ENCODE measurements at places on chromosomes 7 and 10.

DNA sequence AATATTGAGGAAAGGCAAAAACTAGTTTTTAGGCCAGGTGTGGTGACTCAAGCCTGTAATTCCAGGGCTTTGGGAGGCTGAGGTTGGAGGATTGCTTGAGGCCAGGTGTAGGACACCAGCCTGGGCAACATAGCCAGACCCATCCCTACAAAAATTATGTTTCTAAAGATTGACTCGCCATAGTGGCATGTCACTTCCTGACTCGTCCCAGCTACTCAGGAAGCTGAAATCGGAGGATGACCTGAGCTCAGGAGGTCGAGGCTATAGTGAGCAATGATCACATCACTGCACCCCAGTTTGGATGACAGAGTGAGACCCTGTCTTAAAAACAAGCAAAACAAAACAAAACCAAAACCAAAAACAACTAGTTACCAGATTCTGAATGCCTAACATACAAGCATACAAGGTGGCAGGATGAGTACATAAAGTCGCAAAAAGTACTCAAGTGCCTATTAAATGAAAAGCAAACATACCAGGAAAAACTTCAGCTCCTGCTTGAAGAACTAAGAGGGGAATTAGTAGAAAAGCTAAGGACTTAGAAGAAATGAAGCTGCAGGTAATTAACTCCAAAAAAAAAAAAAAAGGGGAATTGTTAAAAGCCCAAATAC is 14.1 kb downstream of the ZNF398 start:
- no peak for DNase-seq

DNA sequence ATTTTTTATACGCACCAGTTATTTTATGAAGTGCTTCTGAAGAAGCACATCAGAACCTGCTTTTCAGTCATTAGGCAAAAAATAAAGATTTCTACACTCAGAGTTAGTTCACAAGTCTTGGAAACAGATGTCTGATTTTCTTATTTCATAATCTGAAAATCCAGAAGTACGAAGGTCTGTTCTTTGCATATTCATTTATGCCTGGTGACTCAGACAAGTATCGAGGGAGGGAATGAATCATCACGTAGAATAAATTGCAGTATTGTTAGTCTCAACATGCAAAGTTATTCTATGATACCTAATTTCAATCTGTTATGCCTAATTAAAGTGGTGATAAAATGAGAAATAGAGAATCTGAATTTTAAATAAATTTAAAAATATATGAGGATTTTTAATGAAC is 113.6 kb upstream of the SEM1 start:
- DNase-seq: no peak

DNA sequence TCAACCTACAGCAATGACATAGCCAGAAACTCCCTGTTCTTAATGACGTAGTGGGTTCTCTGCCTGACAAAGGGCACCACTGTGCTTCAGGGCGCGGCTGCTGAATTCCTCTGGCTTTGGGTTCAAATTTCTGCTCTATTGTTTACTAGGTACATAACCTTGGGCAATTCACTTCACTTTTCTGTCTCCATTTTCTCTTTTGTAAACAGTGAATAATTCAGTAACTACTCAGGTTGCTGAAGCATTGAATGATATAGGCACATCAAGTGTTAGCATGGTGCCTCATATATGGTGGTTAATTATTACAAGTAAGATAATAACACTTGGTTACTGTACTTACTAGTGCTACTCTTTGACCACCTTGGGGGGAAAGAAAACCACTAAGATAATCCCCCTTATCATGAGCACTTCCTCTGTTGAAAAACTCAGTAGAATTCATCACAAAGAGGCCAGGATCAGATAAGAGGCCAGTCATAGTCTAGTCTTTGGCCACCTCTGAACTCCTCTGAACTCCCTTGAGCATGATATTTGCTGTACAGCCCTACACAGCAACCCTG is 92.0 kb upstream of the AHR start:
- no peak for DNase-seq

DNA sequence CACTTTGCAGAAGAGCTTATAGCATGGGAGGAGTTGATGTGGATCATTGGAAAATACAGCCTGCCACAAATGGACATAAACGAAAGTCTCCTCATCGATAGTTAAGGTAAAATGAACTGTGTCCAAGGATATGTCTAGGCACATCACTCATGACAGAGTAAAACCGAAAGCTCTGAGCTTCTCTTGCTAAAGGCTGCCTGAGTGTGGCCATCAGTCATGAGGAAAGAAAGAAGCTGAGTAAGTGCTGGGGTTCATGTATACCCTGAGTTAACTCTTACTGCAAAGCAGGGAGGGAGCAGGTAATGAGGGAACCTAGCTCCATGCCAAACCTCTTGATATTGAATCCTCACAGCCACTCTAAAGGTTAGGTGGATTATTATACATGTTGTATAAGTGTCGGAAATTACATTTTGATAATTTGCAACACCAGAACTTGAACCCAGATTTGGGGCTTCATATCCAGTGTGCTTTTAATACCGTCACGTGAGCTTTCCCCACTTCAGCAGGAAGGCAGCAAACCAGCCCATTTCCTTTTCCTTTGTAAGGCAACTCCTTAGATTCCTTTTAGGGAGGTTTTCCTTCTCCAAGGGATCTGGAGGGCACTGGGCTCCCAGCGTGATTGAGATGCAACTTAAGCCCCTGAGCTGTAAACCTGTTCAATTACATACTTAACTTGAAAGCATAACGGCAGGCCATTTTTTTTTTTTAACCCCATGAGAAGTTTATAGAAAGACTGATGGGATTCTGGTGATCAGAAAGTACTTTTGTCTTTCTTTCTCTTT is 215.0 kb downstream of the PHF14 start:
- no peak for DNase-seq

DNA sequence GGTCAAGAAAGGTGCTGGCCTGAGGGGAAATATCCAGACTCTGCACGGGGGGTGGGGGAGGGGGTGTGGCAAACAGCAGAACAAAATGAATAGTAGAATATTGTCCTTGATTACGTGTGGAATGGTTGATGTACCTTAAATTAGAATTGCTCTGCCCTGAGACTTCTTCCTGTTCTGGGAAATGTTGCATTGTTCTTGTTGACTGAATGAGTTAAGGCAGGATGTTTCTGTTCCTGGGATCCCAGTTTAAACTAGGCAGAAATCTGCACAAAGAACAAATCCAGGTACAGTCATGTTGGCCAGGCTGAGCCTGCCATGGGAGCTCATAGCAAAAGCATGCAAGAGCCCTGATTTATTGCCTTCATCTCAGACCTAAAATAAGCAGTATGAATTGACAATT is 558.7 kb upstream of the VSTM2A start:
- DNase-seq: no peak

DNA sequence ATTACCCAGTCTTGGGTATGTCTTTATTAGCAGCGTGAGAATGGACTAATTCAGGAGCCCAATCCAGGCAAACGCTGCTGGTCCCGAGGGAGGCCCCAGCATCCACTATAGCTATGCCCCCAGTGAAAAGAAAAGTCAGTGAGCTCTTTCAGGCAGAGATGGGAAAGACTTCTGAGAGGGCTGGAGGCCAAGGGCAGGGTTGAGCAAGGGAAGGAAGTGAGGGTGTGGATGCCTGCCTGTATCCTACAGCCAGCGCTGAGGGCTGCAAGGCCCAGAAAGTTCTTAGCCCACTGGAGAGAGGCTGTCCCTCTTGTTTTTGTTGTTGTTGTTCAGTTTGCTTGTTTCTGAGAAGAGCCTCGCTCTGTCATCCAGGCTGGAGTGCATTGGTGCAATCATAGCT is 261.6 kb downstream of the ZEB1 start:
- DNase-seq: no peak

DNA sequence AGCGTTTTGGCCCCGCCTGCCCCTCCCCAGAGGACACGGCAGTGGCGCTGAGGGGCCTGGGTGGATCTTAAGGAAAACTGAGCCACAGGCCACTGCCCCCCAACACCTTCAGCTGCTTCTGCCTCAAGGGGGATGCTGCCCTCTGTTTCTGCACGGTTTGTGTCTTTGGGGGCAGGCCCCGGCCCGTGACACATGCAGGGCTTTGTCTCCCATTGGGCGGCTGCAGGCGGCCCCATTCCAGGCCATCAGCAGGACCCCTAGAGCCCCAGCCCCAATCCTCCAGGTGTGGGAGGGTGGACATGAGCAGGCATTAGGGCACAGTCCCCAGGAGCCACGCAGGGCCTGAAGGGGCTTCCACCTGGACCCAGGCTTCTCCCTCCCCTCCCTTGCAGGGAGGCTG is 25.3 kb upstream of the PPP2R2D start:
- no peak for DNase-seq

DNA sequence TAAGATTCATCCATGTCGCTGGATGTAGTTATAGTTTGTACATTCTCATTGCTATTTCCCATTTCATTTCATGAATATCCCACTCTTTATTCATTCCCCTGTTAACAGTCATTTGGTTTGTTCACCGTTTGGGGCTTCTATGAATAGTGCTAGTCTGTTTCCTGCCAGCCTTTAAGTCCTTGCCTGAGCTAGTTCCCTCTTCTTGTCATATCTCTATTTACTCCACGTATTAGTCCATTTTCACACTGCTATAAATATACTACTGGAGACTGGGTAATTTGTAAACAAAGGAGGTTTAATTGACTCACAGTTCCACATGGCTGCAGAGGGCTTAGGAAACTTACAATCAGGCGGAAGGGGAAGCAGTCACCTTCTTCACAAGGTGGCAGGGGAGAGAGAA is 56.2 kb downstream of the PLCE1 start:
- no peak for DNase-seq

DNA sequence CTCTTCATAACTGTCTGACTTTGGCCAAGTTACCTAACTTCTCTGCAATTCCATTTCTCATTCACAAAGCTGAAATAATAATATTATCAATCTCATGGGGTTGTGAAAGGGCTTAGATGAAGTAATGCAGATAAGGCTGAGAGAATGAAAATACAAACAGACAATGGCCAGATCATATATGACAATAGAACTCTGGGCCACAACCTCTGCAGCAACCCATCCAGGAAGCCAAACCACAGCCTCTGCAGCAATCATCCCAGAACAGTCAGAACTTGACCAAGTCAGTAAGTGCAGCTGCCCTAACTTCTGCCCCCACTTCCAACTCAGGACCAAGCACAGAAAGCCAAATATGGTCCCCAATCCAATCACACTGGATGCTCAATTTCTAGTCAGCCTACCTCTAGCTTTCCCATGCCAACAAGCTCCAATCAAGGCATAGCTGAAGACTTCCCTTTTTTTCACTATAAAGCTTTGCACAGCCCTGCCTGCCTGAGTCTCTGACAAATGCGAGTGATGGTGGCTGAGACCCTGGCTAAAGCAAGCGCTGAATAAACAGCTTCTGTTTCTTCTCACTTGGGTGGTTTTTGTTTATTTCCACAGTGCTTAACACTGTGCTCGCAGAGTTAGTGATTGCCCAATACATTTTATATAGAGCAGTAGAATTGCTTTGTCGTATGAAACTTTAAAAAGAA is 34.8 kb upstream of the TNPO3 start:
- no peak for DNase-seq

DNA sequence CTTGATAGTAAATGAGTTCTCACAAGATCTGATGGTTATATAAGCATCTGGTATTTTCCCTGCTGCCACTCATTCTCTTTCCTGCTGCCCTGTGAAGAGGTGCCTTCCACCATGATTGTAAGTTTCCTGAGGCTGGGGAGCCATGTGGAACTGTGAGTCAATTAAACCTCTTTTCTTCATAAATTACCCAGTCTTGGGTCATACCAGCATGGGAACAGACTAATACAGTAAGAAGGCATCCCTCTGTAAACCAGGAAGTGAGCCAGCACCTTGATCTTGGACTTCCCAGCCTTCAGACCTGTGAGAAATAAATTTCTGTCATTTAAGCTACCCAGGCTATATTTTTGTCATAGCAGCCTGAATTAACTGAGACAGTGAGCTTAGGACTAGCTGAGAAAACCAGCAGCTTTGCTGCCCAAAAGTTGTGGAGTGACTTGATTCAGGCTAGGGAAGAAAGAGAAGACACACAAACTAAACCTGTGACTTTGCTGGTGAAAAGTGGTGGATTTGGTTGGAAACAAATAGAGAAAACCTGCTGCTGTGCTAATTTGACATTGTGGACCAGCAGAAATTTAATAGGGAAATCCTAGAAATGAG is 29.7 kb downstream of the PALS2 start:
- no peak for DNase-seq

GRCh38 chr10:100747456-100748230 is 2.3 kb downstream of the PAX2 start:
- no peak for DNase-seq

- DNase-seq: no peak
Observed at GRCh38 chr7:33327427-33327826, 198.1 kb downstream of the BBS9 start.

DNA sequence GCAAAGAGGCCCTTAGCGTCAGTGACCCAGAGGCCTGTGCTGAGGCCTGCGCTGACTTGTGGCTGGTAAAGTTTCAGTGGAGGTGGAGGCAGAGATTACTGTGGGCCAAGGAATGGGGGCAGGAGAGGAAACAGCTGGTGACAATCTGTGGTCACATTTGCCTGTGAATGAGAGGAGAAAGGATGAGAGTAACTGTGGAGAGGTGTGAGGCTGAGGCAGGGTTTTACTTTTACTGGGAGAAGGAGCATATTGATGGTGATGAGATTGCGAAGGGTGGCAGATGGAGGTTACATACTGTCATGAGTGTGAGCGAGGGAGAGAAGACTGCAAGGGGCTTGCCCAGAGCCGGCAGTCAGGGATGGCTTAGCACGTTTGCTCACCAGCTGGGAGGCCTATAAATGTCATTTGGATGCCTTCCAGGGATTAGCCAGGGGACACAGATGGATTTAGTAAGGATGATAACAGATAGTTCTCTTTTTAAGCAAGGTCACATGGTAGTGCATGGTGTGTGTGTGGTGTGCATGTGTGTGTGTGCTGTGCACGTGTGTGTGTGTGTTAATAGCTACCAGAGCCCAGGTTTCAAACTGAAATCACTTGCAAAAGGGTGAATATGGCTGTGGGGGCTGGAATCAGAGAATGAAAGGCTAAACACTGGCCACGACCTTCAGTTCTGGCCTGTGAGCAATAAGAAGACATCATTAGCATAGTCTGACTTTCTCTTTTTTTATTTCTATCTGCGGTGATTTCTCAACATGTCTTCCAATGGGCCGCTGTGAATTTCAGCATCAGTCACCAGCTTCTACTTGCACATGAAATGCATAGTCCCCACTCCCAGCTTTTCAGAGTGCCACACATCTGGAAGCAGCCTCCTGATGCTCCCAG is 291.5 kb upstream of the ZNF32 start:
- DNase-seq: no peak

GRCh38 chr7:94514140-94514889 is 4.7 kb downstream of the CASD1 start:
- DNase-seq: no peak

- no peak for DNase-seq
Observed at GRCh38 chr7:24898691-24899090, 81.3 kb downstream of the OSBPL3 start.

- DNase-seq: no peak
Observed at GRCh38 chr7:77791956-77792355, 6.3 kb downstream of the TMEM60 start.
